ENCODE measurements at places on chromosomes 3 and 15. TPM values are rescaled to one million over a fixed set of nuclear protein-coding genes. Genes with fewer than 3 reads are reported as not detected.

- no peak for DNase-seq
- no peaks in the 10 kb centered on the region for H3K36me3 ChIP-seq
- H3K27me3 ChIP-seq: no peaks in the 10 kb centered on the region
- H3K27ac ChIP-seq: no peak overlapping the region
Observed at GRCh38 chr3:10529809-10530208, 24.4 kb upstream of the ATP2B2 start.

GRCh38 chr3:66809595-66809958 lies 188.5 kb upstream of the KBTBD8 start:
- H3K4me3 ChIP-seq: no peak overlapping the region
- H3K36me3 ChIP-seq: no peaks in the 10 kb centered on the region
- DNase-seq: no peak
- H3K27me3 ChIP-seq: no peaks in the 10 kb centered on the region
- H3K4me1 ChIP-seq: no peaks in the 10 kb centered on the region

Gene GP9
- total RNA-seq: not detected

Gene TJP1
- 32.6 TPM for total RNA-seq

Gene SAMMSON
- not detected for total RNA-seq
